Lung (tissue), 17 donors: ENCODE measurements at places on chromosomes 5 and 9.

DNA sequence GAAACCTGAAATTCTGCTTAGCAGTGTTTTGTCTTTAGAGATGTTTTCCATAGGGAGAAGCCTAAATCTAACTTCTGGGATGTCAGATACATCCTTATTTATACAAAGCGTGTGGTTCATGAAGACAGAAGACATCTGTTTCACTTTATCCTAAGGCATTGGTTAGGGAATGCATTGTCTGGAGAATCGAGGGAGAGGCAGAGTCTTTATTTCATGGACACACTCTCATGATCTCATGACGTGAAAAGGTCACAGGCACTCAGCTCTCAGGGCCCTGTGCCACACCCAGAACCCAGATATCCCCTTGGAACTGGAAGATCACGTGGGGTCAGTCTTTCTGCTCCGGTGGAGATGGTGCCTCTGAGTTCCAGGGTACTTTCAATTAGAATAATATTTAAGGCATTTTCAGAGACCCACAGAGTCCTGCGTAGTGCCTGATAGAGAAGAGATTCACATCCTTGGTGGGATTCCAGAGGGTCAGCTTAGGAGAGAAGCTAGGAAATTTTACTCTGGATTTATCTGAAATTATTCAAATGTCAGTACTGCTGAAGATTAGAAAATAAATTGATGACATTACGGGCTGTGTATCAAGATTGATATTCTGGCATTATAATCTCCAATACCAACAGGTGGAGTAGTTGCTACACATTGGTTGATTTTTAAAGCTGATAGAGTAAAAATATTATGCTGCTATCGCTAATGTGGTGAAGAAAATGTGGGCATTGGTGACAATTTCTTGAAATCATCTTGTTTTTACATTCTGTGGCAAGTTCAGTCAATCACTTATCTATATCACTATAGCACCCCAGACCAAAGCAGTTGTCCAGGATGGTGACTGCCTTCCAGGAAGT lies 378.3 kb downstream of the MTRR start:
- DNase-seq = peak; percentile 55

- no peak for DNase-seq
Measured at GRCh38 chr5:100889165-100889743, 13.8 kb downstream of the ST8SIA4 start.

- DNase-seq = no peak
Measured at GRCh38 chr5:176737746-176738636, 72.4 kb upstream of the UNC5A start.

DNA sequence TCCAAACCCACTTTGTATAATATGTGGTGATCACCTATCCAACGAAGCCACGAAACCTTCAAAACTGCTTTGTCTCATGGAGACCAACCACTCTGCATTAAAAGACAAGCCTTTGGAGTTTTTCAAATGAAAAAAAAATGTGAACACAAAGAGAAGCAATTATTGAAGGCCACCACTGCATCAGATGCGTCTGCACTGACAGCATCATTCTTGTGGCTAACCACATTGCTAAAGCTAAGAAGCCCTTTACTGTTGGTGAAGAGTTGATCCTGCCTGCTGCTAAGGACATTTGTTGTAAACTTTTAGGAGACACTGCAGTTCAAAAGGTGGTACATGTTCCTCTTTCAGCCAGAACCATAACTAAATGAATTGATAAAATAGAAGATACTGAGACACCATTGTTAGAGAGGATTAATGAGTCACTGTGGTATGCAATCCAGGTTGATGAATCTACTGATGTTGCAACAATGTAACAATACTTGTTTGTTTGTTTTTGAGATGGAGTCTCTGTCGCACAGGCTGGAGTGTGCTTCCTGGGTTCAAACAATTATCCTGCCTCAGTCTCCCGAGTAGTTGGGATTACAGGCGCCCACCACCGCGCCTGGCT lies 45.4 kb downstream of the TAF11L14 start:
- DNase-seq = no peak

DNA sequence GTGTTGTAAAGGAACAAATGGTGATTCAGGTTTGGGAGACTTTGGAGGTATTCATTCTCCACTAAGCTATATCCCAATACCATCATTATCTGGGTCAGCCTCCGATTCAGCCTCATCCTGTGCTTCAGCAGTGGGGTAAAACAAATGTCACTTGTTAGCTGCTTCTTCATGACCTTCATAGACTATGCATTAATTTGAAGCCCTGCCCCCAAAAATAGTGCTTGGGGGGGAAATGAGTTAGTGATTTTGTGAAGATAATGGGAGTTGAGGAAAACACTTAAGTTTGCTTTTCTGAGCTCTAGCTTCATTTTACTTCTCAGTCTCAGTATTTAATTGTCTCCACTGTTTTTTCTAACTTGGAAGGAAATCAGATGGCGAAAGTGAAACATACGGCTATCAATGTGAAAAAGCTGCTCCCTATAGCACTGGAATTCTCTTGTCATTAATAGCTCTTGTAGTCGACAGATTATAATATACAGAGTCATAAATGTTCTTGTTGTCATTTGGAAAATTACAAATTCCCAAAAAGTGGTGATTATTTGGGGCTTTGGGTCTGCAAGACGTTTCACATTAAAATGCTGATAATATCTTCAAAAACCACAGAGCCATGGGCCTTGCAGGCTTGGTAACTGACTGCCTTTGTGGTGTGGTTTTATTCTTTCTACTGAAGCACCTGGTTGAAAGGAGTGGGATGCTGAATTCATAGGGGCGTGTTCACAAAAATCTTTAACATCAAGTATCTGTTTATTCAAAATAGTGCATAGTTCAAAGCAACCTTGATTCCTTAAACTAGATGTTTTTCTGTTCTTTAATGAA lies 40.0 kb downstream of the PIK3R1 start:
- peak; percentile 77 for DNase-seq

DNA sequence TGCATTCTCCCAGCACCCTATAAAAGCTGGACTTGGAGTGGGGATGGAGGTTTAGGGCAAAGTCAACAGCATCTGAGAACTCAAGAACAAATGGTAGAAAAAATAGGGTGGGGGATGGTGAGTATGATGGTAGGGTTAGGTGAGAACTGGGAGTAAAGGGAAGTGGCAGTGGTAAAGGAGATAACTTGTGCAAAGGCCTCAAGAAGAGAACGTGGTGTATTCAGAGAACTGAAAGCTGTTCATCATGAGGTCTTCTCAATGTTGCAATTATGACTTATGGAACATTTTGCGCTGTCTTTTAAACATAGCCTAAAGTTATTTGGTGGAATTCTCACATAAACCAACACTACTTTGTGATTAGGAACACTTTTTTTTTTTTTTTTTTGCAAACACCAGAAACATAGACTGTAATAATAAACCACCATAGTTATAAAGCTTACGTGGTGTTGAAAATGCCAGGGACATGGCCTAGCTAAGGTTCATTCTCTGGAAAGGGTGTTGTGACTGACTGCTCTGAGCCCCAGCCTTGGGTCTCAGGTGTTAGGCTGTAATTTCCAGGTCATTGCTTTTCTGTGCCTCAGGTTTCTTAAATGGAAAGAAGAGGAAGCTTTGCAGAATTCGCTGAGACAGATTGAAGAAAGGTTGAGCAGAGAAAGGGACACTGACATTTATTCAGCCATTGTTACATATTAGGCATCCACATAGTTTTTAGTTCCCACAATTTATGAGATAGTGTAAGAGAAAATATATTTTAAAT lies 19.2 kb upstream of the TXNDC8 start:
- no peak for DNase-seq

DNA sequence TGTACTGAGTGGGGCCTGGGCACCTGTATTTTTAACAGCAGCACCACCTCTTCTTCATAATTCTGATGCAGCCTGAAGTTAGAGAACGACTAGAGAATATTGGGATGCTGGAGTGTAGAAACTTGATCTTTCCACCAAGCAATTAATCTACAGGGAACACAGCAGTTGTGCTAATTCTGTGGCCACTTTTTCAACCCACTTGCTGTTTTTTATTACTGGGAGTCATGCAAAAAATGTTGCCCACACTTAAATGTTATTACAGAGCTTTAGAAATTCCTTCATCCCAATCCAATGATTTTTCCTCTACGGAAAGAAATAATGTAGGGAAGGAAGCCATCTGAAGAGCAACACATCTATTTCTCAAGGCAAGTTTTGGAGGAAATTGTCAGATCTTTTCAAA lies 190.9 kb upstream of the TUT7 start:
- no peak for DNase-seq

- DNase-seq = no peak
Measured at GRCh38 chr9:131252120-131252519, 24.2 kb downstream of the FAM78A start.

DNA sequence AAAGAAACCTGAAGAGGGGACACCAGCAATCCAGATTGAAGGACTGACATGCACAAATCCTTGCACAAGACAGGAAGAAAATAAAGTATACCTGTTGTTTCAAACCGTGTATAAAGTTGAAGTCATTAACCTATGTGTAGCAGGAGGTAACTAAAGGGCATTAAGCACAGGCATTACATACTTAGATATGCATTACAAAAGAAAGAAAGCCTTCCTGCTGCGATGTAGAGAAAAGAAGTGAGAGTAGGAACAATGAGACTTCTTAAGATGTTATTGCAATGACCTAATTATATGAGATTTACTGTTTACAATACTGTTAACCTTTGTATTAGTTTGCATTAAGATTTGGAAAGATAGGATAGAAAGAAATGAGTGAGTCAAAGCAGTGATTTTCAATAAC lies 308.9 kb upstream of the PTPRD start:
- no peak for DNase-seq

GRCh38 chr9:4293293-4293941 lies 6.5 kb downstream of the GLIS3 start:
- no peak for DNase-seq

DNA sequence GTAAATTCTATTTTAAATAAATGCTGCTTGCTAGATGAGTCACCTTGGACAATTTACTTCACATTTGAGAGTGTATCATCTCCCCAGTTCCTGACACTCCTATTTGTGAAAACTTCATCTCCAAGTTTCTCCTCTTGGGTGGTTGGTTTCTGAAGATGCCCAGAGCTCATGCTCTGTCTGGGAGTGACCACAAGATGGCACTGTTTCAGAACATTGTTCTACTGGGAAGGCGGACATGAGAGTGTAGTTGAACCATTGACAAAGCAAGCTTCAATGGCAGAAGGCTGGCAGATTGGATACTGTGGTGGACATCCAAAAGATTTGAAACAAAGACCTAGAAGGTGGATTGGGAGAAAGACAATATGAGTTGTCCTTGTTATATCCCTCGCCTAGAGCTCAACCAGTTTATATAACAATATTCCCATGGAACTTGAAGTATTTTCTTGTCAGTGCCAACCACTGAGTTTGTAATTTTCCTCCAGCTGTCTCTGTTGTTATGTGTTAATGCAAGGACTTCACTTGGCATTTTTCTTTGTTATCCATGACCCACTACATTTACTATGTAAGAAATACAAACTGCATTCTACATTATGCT lies 234.3 kb upstream of the ANKH start:
- peak; percentile 67 for DNase-seq

DNA sequence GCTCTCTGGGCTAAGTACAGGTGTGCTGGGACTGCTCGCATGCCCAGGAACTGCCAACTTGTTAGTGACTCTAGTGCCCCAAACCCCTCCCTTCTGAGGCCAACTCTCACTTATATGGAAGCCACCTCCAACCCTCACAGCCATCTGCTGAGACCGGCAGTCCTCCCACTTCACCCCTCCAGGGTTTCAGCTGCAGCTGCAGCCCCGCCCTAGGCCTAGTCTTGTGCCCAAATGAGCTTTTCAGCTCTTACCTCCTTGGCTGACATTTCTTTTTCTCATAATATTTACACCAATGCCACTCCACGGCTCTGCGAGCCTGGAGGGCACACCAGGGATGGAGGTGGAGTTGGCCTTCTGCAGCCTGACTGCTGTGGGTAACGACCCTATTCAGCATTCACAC lies 166.6 kb downstream of the ROR2 start:
- no peak for DNase-seq

DNA sequence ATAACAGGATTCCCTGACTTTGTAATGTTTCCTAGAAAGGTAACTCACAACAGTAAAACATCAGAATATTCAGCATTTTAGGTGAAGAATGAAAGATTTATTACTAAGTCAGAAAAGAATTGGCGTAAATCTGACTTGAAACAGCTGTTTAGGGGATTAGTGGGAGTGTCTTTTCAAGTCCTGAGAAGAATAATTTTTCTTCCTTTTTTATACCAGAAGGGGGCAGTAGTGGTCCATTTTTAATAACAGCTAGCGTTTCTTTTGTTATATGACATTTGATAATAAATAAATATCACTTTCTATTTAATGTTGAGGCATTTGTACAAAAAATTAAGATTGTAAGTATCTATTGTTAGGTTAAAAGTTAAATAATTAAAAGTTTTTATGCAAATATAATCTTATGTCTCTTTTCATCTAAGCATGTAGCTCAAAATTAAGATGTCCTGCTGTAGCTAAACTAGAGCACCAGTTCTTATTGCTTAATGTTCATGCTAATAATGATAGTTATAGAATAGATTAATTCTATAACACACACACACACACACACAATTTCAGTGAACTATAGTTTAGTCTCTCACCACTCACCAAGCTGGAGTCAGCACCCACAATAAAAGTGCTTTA lies 258.7 kb upstream of the ARRDC3 start:
- peak; percentile 84 for DNase-seq

GRCh38 chr9:8652255-8652654 lies 852.7 kb upstream of the DMAC1 start:
- peak; percentile 57 for DNase-seq

DNA sequence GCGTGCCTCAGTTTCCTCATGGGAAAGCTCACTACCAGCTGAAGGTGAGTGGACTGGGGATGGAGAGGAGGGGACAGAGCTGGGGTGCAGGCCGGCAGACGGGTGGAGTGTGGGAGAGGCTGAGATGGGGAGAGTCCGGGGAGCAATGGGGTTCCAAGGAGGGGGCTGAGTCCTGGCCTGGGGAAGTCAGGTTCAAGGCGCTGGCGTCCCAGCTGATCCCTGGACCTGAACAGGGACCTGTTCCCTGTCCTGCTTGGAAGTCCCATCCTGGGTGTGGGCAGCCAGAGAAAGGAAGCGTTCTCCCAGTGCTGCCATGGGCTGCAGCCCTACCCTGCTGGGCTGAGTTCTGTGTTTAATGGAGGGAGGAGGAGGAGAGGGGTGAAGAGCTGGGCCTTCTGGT lies 60.9 kb upstream of the GNE start:
- DNase-seq = no peak

GRCh38 chr5:16615741-16616535 lies 859 bp downstream of the RETREG1 start:
- no peak for DNase-seq
